ENCODE measurements at places on chromosomes 3 and 15. TPM values are rescaled to one million over a fixed set of nuclear protein-coding genes. Genes with fewer than 3 reads are reported as not detected.

- no peak for DNase-seq
Observed at GRCh38 chr3:20696388-20697150, 510.6 kb upstream of the SGO1 start.

DNA sequence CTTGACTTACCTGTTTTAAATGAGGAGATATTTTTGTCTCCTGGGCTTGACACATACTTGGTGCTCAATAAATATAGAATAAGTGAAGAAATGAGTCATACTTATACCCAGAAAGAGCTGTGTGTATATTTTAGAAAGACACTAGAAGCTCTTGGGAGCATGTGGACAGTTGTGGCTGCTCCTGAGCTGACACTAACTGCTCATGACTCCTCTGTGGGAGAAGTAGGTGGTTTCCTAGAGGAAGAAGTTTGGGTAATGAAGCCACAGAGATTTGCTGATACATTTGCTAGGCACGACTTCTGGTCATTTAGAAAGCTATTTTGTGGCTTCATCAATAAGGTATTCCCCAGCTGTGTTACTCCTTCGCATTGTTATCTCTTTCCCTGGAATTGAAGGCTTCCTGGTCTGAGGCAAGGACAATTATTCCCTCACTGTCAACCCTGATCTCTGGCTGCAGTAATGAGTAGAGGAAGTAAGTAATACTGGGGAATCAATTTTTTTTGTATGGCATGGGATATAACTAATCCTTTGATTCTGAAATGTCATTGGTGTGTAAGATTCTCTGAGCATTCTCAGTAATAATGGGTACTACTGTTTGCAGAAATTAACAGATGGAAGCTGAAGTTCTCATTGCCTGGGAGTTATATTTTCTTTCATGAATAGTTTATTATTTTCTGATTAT lies 79.6 kb upstream of the DCBLD2 start:
- peak; percentile 84 for DNase-seq

DNA sequence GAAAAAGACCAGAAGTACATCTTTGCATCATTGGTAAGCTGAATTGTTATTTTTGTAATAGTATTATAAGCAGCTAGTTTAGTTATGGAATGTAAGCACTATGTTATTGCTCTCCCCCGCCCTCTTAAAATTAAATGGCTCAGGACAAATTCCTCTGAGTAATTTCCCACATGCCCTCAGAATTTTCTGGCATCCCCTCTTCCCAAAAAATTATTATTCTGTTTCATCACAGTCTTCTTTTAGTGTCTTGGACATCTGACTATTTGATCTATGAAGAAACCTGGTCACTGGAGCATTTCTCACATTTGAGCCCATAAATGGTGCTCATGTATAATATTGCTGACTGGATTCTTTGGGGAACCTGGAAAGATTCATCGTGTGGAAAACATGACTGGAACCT lies 68.3 kb downstream of the KLHL25 start:
- DNase-seq: no peak

Gene GP9
- total RNA-seq: not detected

Gene GPR176
- 169 TPM for total RNA-seq

- peak; percentile 25 for DNase-seq
Observed at GRCh38 chr3:78887029-78887428, 880.8 kb downstream of the ROBO1 start.

GRCh38 chr3:50603261-50604109 lies 8.1 kb downstream of the CISH start:
- DNase-seq: no peak

Gene CLRN1
- not detected for total RNA-seq

DNA sequence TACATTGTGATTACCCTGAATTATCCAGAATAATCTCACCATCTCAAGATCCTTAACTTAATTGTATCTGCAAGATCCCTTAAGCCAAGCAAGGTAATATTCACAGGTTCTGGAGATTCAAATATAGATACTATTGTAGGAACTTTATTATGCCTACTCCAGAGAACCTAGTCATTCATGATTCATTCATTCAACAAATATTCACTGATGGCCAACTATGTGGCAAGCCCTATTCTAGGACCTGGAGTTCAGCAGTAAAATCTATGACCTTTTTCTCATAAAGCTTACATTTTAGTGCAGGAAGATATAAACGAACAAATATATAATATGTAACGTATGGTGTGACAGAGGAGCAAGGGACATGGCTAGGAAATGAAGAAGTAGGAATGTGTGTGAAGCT lies 49.6 kb downstream of the ISL2 start:
- DNase-seq: peak; percentile 16

- no peak for DNase-seq
Observed at GRCh38 chr15:75597667-75598341, 18.7 kb upstream of the PTPN9 start.

Gene ZNF662
- 1.4 TPM for total RNA-seq

DNA sequence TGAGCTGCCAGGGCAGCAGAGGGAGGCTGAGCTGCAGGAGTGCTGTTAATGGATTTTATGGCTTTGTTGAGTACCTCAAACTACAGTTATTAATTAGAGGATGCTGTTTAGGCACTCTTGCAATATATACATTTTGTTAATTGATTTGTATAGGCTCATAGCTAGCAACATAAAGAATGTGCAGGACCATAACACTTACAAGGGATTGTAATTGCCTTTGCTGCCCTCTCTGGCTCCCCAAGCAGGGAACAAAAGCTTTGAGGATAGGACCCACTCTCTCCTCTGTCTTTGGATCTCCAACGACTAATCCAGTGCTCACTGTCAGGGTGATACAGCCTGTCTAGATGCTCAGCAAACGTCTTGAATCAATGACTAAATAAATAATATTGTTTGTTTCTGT lies 1.2 kb upstream of the CLSTN2 start:
- DNase-seq: no peak

- no peak for DNase-seq
Observed at GRCh38 chr15:40872791-40873693, 992 bp downstream of the RHOV start.

DNA sequence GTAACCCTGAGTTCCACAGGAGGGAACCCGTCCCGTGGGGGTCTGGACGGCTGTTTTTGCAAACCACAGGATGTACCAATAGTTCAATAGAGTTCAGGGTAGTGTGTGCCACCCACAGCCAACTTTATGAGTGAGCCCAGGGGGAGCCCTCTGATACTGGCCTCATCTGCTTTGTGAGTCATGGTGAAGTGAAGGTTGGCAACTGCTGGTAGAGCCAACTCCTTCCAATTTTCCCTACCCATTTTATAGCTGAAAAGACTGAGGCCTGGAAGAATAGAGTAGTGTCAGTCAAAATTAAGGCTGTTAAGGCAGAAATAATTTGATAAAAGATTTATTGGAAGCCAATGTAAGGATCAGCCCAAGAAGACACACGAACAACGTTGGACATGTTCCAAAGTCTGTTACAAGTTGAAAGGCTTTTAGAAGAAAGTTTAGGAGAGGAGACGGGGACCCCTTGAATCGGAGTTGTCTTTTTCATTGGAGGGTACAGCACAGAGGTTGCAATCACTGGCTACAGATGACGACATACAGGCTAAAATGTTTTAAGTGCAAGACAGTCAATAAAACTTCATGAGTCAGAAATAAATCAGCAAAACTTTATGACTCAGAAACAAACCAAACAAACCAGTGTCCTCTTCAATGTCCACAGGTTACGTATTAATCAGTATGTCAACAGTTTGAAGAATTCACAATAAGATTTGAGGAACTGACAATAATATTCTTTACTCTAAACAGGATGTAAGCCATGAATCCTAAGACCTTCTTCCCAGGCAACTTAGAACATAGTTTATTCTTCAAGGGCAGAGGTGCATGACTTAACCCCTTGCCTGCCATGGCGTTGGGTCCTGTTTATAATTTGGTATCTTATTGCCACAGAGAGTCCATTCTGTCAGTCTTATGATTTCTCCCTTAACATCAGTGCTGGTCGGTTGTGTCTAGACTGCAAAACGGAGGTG lies 62.9 kb upstream of the NR2E3 start:
- DNase-seq: peak; percentile 93

GRCh38 chr3:133838296-133838789 lies 32.7 kb downstream of the SRPRB start:
- no peak for DNase-seq

DNA sequence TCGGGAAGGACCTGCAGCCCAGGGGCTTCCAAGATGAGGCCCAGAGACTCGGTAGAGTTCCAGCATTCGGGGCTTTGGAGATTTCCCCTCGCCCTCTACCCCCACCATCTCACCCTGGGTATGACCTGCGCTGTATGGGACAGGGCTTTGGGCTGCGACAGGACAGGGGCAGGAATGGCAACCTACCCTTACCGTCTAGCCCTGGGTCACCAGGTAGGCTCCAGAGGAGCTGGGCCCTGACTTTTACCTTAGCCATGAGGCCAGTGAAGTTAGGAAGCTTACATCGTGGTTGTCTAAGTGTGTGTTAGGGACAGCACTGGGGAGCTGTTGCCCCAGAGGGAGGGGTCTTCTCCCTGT lies 683 bp downstream of the PPM1M start:
- no peak for DNase-seq

DNA sequence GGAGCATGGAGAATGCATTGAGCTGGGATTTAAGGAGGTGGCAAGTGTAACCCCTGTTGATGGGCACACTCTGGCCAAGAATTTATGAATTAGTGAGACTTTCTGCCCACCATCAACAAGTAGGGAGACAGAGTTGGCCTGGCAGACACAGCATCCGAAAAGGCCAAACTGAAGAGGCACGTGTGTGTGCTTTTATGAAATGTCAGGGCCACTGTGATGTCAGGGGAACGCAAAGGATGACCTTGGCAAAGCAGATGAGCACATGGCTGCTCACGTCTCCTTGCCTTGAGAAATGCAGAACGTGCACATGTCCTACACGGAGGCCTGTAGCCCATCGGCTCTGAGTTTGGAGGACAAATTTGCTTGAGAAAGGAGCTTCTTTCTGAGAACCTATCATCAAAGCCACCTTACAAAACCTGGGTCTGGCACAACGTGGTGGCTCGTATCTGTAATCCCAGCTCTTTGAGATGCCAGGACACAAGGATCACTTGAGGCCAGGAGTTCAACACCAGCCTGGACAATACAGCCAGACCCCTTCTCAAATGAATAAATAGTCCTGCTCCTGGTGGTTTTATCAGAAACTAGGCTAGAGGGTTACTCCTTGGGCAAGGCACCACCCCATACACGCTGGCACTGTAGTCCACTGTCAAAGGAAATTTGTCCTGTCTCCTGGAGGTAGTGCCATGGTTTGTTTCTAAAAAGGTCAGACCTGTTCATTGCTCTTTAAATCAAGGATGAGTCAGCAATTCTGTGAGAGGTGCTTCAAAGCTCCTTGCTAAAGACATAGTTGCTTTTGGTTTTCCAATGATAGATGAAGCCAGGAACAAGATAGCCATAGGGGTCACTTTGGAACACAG lies 941 bp upstream of the SH3BP5 start:
- DNase-seq: no peak

Gene SPATA12
- total RNA-seq: not detected

- DNase-seq: peak; percentile 87
Observed at GRCh38 chr3:39260957-39261356, 18.9 kb downstream of the CX3CR1 start.

Gene LARP6
- 113 TPM for total RNA-seq

Gene CAMK2N2
- total RNA-seq: 5.2 TPM

GRCh38 chr15:65910341-65910740 lies 41.0 kb downstream of the RAB11A start:
- no peak for DNase-seq

DNA sequence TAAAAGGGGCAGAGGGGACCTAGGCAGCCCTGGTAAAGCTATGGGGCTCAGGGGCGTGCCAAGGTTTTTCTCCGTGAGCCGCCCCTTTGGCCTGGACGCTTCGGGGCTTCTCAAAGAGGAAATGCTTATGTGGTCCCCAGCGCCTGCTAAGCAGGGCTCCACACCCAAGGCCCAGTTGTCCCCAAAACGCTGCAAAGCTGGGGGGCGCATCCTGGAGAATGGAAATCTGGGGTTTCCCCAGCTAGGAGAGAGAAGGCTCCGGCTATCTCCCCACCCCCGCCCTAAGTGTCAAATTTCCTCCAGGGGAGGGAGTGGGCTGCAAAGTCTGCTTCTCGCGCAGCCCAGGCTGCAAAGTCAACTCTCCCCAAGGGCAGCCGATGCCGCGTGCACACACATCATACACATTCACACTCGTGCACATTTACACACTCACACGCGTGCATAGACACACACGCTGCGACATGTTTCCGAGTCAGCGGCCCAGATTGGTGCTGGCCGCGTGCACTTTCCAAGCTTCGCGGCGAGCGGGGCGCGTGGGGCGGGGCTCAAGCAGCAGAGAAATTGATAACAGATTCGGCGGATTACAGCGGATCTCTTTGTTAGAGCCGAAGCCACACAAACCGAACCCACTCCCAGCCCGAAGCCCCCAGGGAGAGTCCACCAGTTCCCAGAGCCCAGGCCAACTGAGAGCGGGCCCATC lies 4.5 kb downstream of the WNT5A start:
- peak; percentile 63 for DNase-seq

Gene CADM2
- not detected for total RNA-seq

DNA sequence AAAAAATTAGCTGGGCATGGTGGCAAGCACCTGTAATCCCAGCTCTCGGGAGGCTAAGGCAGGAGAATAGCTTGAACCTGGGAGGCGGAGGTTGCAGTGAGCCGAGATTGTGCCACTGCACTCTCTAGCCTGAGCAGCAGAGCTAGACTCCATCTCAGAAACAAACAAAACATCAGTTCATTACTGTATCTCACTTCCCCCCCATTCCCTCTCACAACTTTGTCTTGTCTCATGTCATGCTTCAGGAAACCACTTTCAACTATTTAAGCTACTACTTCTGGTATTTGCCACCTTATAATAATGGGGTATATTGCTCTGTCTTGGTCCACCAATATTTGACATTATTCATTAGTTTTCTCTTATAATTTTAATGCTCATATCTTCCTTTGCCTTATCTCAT lies 26.2 kb downstream of the PIK3CA start:
- DNase-seq: no peak

Gene HYAL3
- total RNA-seq: 5.3 TPM

Measured in HFFc6 (cell line).